ENCODE measurements at places on chromosomes 3 and 15.

- no peak for DNase-seq
Observed at GRCh38 chr15:52499506-52499905, 29.2 kb downstream of the MYO5A start.

GRCh38 chr15:59516655-59517461, 78.9 kb downstream of the FAM81A start:
- no peak for DNase-seq

DNA sequence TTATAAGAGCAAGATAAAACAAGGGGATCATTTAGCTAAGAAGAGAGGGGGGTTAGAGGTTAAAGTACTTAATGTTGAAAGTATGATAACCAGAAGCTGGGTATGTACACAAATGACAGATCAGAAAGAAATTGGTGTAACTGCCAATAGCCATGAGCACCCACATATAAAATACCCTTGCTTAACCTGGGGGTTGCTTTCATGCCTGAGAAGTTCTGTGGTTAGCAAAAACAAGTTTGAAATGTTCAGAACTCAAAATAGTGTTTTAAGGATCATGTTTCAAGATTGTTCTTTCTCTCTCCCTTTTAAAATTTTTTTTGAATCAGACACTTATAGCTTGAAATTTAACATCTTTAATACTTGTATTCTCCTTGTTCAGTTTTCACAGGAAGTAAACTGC, 321.4 kb upstream of the GBE1 start:
- no peak for DNase-seq

DNA sequence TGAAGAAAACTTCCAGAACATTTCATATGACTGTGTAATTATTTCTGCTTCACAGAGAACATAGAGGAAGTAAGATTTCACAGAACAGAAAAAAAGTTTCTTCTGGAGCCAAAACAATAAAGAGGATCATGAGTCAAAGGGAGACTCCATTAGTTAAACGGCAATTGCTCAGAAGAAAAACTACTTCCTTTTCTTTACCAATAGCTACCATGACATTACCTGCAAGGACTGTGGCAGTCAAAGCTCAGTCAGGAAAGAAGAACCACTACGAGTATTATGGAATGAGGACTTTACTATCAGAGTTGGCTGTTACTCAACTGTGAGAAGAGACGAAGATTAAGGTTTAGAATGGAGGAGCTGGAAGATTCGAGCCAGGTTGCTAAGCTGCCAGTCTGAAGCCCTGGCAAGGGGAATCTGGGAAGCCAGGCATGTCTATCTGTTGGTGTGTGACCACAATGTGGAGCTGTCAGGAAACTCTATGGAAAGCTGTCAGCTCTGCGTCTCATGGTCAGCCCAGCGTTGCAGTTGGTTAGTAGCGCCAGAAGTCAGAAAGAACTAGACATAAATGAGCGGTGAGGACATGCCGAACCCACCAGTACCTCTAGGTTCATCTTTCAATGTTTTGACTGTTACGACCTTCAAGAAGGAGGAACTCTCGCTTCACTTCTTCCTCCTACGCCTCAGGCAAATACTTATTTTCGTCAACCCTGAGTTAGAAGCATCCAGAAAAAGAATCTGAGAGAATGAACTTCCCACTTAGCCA, 604.3 kb downstream of the FGF12 start:
- DNase-seq = no peak

DNA sequence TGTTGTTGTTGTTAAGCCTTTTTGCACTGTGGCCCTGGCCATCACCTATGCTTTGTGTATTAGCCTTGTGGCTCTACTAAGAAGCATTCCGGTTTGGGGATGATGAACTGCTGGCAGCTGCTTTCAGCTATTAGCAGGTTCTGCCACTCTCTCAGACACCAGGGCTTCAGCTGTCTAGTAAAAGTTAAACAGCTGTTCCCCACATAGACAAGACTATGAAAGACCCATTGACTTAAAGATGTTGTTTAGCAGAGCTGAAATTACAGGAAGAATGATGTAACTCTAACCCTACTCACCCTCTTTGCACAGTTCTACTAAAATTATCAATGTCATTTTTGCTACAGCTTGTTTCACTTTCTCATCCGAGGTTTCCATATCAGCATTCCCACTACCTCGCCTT, 131.2 kb upstream of the CGNL1 start:
- no peak for DNase-seq

DNA sequence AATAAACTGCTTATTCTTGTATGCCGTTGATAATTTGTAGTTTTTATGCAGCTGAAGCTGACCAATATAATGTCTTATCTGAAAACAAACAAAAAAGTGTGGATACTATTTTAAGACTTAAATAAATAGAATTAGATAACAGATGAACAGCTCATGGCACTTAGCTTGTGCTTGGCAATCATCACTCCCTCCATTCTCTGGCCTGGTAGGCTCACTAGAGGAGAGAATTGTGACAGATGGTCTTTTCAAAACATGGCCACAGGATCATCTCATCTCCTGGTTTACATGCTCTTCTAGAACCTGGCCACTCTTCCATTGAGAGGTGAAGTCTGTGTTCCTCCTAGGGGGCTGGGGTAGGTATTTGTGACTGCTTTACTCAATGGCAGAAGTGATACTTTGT, 58.4 kb upstream of the RBP1 start:
- no peak for DNase-seq

DNA sequence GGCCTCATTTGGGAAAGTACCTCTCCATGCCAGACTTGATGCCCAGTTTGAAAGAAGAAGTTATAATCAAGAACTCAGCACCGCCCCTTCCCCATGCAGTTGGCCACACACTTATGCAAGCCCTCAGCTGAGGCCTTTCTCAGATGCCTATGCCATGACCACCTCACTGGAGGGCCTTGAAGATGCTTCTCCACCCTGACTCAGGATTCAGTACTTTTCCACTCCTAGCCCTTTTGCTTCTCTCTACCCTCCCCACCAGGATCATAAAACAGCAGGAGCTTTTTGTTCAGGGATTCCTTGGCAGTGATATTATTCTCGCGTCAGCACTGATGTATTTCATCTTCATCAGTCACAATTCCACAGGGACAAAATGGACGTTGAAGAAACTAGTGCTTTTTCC, 313.5 kb downstream of the PYDC2 start:
- DNase-seq = no peak

- DNase-seq = no peak
Observed at GRCh38 chr15:91047545-91048199, 25.3 kb upstream of the VPS33B start.

DNA sequence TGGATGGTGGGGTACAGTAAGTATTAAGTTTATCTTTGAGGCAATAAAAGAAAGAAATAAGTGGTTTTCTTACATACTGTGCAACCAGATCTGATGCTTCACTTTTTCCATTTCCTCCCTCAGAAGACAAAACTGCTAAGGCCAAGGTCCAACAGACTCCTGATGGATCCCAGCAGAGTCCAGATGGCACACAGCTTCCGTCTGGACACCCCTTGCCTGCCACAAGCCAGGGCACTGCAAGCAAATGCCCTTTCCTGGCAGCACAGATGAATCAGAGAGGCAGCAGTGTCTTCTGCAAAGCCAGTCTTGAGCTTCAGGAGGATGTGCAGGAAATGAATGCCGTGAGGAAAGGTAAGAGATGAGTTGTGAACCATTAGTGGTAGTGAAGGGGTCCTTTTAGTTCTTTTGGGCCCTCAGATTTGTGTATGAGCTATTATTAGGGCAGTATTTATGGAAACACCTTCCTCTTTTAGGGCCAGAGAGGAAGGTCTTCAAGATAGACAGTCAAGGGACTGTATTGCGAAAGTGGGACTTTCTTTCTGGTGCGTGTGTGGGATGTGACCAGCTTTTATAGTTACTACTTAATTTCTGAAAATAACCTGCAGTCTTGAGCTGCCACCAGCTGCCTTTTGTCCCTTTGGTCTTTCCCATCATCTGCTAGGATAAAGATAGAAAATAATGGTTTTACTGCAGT, 4.6 kb downstream of the ALAS1 start:
- DNase-seq = no peak

GRCh38 chr3:54243056-54243931, 120.9 kb downstream of the CACNA2D3 start:
- no peak for DNase-seq

DNA sequence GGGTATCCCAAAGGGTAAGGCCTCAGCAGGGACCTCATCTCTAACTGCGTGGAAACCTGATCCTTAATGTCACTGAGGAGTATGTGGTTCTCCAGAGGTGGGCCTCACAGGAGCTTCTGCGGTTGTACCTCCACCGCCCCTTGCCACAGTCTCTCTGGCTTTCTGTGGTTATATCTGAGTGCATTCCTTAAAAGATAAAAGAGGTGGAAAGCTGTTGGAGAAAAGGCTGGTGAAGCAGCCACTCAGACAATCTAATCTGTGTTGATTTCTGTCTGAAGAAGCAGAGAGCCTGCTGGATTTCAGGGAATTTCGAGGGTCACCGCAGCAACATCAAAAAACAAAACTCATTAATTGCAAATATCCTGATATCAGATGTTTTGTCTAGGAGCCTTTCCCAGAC, 51.4 kb downstream of the SEMA6D start:
- no peak for DNase-seq

All from stimulated activated CD8-positive, alpha-beta memory T cell treated with anti-CD3 and anti-CD28 coated beads, Interleukin-15, amount 100 ng/mL, for 4 hours (primary cell).